ENCODE measurements at places on chromosomes 5 and 9. TPM values are rescaled to one million over a fixed set of nuclear protein-coding genes. Genes with fewer than 3 reads are reported as not detected.
A peak's percentile ranks its signal among the peaks of the same experiment; 100 is the strongest.

GRCh38 chr9:88587182-88587581, 52.2 kb downstream of the NXNL2 start:
- H3K4me3 ChIP-seq = no peak overlapping the region
- H3K4me1 ChIP-seq = peaks cover 8% of the 10 kb centered on the region

GRCh38 chr5:54257366-54258118, 52.8 kb downstream of the ARL15 start:
- H3K4me3 ChIP-seq = no peak overlapping the region
- no peaks in the 10 kb centered on the region for H3K27me3 ChIP-seq
- H3K27ac ChIP-seq = no peak overlapping the region
- no peak for DNase-seq
- H3K36me3 ChIP-seq = peaks cover 6% of the 10 kb centered on the region
- peaks cover 24% of the 10 kb centered on the region for H3K4me1 ChIP-seq

DNA sequence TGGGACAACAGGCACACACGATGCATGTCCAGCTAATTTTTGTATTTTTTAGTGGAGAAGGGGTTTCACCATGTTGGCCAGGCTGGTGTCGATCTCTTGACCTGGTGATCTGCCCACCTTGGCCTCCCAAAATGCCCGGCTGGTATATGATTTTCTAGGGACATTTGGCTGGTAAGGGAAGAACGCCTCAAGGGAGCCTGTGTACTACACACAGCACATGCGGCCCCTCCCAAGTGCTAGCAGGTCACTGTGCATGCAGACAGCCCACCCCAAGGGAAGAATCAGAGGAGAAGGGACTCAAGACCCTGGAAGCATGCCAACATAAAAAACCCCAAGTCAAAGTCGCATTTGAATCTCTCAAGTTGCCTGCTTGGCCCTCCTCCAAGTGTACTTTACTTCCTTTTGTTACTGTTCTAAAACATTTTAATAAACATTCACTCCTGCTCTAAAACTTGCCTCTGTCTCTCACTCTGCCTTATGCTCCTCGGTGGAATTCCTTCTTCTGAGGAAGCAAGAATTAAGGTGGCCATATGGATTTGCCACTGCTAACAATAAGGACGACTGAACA, 24.3 kb upstream of the OTULINL start:
- no peak for DNase-seq
- no peak overlapping the region for H3K4me3 ChIP-seq
- peaks cover 17% of the 10 kb centered on the region for H3K4me1 ChIP-seq
- H3K27me3 ChIP-seq = peaks cover 2% of the 10 kb centered on the region
- no peak overlapping the region for H3K27ac ChIP-seq

DNA sequence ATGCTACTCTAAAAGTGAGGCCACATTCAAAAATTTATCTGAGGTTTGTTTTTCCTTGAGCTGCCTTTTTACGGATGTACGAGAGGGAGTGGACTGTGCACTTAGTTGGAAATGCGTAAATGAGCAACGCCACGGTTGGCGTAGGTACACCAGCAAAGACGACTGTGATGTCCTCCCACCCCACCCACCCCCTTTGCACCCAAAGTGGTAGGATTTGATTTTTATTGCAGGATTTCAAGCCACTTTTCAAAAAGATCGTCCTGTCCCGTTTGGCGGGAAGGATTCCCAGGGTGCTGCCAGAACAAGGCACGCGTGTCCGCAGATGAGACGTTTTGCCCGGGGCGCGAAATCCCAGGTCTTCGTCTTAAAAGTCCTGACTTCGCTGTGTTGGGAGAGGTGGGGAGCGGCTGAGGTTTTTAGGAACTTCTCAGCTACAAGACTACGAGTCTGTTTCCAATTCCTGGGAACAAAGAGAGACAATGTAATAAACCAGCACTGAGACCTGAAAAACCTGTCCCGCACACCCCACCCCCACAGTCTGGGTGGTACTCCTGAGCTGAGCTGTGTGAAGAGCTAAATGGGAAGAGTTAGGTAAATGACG, 1.0 kb upstream of the TLE1 start:
- no peak overlapping the region for H3K27ac ChIP-seq
- peaks cover 28% of the 10 kb centered on the region for H3K27me3 ChIP-seq
- peak overlapping the region; percentile 84 for H3K4me3 ChIP-seq
- no peak for DNase-seq
- H3K36me3 ChIP-seq = no peaks in the 10 kb centered on the region

DNA sequence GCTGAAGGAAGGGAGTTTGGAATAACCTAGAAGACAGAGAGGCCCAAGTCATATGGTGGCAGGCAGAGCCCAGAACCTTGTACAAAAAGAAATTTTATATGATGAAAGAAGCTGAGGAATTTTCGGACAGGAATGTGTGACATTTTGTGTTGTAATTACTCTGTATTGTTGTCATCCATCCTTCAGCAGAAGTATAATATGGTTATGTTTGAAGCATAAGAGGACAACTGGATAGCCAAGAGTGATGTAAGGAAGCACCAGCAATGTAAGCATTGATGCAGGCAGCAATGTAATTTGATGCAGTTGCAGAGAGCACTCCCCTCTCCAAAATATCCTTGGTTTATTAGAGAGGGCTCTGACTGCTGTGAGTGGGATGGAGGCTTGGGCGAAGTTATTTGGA, 19.1 kb upstream of the SNX2 start:
- no peak for DNase-seq
- peaks cover 10% of the 10 kb centered on the region for H3K4me1 ChIP-seq
- H3K4me3 ChIP-seq = no peak overlapping the region
- H3K27me3 ChIP-seq = peaks cover 5% of the 10 kb centered on the region
- no peak overlapping the region for H3K27ac ChIP-seq

DNA sequence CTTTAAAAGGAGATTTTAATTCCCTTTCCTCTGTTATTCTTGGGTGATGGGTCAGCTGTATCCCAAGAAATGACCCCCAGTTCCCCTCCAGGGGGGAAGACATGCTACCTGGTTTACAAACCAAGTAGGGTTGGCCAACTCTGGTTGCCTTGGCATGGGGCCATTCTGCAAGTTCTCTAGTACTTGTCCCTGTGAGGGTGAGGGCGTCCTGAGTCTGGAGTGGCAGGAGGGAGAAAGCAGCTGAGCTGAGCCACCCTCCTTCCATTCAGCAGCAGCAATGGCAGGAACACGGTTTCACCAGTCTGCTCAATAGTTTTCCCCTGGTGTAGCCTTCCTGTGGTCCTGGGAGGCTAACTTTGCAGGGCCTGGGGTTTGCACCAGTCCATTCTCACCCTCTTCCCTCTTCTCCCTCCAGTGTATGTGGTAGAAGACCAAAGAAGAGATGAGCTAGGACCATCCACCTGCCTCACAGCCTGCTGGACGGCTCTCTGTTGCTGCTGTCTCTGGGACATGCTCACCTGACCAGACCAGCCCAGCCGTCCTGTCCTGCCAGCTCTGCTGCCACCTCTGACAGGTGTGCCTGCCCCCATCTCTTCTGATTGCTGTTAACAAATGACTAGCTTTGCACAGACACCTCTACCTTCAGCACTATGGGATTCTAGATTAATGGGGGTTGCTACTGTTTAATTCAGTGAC, 59.9 kb downstream of the PFDN1 start:
- H3K27ac ChIP-seq = no peak overlapping the region
- no peak for DNase-seq
- H3K4me3 ChIP-seq = no peak overlapping the region
- H3K36me3 ChIP-seq = peaks cover 12% of the 10 kb centered on the region

FOXD4L6 gene
- not detected for total RNA-seq

PDE6A gene
- not detected for total RNA-seq

CFAP77 gene
- total RNA-seq = not detected
